ENCODE measurements at places on chromosomes 4 and X.

GRCh38 chrX:32896088-32896487 lies 315.3 kb downstream of the DMD start:
- no peak for DNase-seq

DNA sequence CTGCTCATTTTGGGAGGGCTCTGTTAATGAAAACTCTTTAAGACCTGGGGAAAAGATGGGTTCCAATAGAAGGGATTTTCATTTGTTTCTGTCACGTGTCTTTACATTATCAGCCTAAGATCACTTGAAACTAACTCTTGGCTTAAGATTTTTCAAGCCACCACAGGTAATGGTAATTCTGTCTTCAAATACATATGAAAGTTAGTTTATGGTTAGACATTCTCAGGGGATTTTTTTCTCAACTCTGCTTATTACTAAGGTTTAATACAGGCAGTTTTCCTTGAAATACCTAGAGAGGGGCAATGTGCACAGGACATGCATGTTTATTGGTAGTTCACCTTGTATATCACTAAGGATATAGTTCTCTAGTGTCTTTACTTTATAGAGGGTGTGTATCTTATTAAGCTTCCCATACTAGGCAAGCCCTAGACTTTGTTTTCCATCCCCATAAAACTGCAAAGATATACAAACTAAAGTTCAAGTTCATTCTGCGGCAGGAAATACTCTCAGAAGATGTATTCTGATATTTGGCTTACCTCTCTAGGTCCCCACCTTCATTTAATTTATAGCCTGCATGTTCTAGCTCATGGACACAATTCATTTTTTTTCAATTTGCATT lies 38.2 kb upstream of the MYOZ2 start:
- DNase-seq: no peak

- peak; percentile 85 for DNase-seq
Observed at GRCh38 chrX:30904186-30904585, 15.1 kb upstream of the TAB3 start.

GRCh38 chr4:161486461-161486860 lies 677.3 kb downstream of the FSTL5 start:
- no peak for DNase-seq

DNA sequence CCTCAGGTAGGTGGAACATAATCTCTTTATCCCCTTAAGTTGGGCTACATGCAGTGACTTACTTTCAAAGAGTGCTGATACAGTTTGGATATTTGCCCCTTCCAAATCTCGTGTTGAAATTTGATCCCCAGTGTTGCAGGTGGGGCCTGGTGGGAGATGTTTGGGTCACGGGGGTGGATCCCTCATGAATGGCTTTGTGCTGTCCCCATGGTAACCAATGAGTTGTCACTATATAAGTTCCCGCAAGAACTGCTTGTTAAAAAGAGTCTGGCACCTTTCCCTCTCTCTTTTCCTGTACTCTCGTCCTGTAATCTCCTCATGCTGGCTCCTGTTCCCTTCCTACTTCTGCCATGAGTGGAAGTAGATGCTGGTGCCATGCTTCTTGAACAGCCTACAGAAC lies 71.3 kb downstream of the GLRA3 start:
- no peak for DNase-seq

- no peak for DNase-seq
Observed at GRCh38 chr4:71293705-71294104, 45.1 kb upstream of the SLC4A4 start.

DNA sequence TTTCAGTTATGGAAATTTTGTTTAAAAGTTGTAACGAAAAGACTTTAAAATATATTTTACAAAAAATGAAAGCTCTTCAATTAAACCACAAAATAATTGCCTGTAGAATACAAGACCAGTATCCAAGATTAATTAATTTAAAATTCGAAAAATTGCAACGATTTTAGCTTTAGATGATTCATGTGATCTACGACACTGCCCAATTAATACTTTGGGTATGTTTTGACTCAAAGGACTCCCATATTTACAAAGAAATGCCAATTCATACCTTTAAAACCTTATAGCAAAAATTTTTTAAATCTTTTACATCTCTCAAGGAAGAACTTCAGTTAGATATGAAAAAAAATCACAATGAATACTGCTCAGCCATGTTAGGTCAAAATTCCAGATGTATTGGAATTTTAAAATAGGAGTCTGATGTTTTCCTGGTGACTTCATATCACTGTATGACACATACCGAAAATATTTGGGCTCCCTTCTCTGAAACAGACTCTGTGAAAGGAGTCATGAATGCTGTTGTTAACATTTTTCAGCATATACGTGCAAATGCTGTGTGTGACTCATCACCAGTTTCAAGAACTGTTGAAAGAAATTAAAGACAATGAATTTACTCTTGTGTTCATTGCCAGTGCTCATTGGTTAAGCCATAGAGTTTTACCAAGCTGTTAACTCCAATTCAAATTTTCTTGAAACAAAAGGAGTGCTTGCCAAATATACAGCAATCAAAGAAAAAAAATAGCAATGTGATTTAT lies 13.8 kb upstream of the SMS start:
- DNase-seq: peak; percentile 82

GRCh38 chr4:24700118-24700517 lies 95.3 kb upstream of the SOD3 start:
- no peak for DNase-seq

- DNase-seq: peak; percentile 1
Observed at GRCh38 chrX:151370906-151371305, 26.1 kb upstream of the VMA21 start.

DNA sequence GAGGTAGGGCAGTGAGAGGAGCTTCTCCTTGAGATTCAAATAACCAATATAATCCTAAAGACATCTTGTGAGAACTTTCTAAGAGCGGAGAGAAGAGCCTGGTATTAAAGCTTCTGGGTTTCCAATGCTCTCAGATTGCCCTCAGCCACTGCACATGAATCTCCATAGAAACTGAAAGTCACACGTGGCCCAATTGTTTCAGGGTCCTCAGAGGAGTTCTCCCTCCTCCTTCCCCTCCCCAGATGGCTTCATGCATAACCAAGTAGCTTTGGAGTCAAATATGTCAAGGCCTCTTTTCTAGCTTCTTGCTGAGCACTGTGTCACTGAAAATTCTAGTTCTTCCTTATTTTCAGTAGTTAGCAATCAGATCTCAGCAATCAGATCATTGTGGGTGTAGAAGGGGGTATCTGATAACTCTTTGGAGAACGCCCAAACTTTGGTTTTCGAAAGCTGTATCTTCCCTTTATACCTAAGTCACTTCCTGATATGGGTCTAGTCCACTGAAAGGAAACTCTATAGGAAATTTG lies 2.2 kb downstream of the BTK start:
- DNase-seq: no peak

DNA sequence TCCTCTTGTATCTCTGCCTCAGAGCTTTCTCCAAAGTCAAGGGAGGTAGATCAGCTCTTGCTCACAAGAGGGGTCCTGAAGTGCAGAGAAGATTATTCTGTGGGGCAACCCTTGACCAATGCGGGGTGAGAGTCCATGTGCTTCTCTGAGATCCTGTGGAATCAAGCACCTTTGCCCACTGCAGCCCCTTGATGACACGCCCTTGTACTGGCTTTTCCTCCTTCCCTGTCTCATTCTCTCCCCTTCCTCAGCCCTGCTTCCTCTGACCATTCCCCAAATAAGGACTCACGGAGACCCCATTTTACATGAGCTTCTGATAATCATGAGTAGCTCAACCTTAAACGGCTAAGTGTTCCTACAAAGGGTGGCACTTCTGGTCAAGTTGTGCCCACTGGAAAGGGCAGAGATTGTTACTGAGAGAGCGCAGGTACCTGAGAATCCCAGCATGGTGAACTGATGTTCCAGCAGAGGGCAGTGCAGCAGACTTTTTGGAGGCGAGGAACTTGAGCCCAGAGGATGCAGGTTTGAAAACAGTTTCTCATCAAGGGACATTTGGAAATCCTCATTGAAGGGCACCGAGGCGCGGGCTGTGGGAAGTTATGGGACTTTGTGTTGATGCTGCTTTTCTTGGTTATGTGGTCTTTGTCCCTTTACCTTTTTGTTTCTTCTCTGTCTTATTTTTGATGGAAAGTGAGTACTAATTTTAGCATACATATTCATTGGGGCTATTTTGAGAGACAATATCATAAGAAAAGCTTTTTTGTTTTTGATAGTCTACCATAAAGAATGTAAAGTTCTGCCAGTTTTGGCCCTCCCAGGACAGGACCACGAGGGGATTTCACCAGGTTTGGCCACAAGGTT lies 201.3 kb downstream of the RBM46 start:
- DNase-seq: peak; percentile 32

DNA sequence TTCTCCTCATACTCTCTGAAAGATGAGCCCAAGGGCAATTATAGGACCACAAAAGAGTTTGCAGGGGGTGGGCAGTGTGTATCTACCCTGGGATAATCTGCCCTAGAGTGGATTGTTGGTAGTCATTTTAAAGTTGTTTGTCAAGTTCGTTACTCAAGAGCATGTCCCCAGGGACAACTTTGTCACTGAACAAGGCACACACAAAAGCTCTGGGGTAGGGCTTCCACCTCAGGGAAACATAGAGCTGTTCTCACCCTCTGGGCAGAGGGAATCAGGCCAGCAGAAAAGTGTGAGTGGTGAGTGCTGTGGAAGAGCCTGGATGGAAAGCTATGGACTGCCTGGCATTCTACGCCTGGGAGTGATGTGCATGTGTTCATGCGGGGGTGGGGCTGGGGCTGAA lies 23.3 kb upstream of the LEF1 start:
- DNase-seq: no peak

- no peak for DNase-seq
Observed at GRCh38 chr4:105197777-105198176, 51.1 kb downstream of the TET2 start.

DNA sequence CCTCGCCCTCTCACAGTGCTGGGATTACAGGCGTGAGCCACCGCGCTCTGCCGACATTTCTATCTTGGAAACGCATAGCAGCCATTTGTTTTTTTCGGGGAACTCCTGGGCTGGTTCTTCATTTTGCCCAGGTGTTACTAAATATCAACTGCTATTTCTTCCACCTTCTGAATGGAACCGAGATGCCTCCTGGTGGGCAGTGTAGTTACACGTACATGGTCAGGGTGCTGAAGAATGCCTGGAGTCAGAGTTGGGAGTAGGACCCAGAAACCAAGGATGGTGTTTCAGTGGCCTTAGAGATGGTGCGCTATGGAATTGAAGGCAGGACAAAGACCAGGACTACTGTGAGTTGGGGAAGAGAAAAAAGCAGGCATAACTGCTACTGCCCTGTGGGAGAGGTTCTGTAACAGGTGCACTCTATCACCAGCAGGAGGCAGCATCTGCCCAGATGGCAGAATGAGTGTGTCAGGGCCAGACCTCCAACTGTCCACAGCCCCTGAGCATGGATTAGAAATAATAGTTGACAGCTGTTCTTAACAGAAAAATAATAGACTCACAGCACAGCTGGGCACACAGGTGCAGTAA lies 81.7 kb downstream of the ZC4H2 start:
- DNase-seq: peak; percentile 36

GRCh38 chr4:37082912-37083311 lies 161.6 kb upstream of the NWD2 start:
- no peak for DNase-seq

Measured in HepG2 (cell line).